ENCODE measurements at places on chromosomes 12 and 14.

DNA sequence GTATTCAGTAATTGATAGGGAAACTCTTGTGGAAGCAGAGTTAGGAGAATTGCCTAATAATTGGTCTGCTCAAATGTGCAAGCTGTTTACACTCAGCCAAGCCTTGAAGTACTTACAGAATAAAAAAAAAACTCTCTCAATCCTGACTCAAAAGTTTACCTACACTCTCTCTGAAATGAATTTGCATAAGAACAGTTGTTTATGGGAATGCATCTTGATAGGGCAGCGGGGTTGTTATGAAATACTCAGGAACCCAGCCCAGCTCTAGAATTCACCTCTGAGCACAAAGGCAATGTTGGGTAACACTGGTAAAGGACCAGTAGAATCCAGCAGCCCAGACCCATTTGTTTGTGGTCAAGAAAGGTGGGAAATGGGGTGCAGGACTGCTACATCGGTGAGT, 267.0 kb downstream of the CPNE8 start:
- DNase-seq, result no peak

DNA sequence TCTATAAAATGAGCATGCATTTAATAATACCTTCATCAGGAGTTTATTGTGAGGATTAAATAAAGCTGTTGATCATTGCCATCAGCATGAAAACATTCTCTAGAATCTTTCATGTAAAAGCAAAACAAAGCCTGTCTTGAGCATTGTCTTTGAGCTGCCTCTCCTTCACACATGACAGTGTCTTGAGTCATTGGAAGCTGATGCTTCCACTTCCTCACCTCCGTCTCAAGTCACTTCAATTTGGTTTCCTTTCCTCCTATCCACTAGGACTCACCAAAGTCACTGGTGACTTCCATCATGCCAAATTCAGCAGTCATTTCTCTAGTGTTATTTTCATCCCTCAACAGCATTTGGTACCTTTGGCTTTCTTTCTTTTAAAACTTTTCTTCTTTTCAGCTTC, 31.6 kb upstream of the MYBPC1 start:
- no peak for DNase-seq

DNA sequence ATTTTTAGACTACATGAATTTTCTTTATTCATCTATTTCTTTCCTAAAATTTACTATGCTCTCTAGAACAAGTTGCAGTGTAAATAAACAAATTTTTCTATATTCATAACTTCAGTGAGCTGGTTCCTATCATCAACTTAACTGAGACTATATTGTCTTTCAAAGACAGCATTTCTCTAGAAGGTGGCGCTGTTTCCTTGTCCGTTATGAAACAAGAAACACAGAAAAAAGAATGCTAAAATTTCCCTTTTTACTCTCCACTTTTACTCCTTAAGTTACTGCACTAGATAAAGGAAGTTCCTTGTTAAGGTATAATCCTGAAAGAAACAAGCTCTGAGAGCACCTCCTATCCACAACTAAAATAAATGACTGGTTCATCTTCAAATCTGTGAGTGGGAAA, 8.2 kb upstream of the CLEC2A start:
- no peak for DNase-seq

- no peak for DNase-seq
Measured at GRCh38 chr12:67692966-67693365, 44.4 kb downstream of the DYRK2 start.

All from retinal pigment epithelial cell (primary cell).